ENCODE measurements at places on chromosomes 5 and 9.

DNA sequence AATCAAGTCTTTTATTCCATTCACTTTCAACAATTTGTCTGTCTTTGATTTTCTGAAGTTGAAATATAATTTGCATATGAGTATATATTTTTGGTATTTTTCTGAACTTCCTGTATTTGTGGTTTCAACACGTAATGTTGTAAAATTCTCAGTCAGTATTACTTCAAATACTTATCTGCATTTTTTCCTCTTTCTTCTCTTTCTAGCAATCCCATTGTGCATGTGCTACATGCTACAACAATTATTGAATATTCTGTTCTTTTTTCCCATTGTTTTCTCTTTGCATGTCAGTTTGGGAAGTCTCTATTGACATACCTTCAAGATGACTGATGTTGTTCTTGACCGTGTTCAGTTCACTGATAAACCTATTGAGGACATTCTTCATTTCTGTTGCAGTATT, 5.6 kb upstream of the ANKRD18A start:
- no peak for DNase-seq

GRCh38 chr9:79233542-79233941, 338.2 kb upstream of the TLE4 start:
- no peak for DNase-seq

- DNase-seq = no peak
Observed at GRCh38 chr9:91174772-91175171, 186.9 kb downstream of the AUH start.

DNA sequence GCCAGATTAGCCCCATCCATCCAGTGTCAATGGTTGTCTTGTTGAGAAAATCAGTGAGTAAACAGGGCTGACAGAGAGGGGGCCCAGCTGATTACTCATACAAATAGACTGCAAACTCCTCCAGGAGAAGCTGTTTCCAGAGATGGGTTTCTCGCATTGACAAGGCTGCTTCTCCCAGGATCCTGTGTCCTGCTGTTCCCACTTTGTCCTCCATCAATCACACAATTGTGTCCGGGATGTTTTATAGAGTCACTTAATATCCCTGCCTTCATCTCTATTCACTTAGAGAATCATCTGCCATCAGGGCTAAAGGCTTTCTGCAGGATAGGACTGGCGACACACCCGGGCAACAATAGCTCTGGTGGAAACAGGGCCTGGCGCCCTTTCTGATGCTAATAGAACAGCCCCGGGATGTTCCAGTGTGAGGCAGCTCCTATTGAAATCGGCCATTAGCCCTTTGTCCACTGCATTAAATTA, 71.7 kb upstream of the TBCA start:
- DNase-seq = no peak

DNA sequence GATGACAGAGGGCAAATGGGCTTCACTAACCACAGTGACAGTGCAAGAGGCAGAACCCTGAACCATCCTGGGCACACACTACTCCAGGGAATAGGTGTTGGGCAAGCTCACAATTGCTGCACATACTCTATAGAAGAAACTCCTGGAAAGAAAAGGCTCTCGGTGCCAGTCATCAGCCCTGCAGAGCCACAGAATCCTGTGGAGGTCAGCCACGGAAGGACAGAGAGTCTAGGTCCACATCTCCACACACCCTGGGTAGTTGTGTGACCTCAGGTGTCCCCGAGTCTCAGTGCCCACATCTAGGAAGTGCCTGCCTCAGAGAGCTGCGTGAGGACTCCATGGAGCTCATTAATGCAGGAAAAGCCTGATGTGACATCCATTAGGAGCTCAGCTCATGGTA, 16.0 kb upstream of the ANGPTL2 start:
- DNase-seq = no peak

DNA sequence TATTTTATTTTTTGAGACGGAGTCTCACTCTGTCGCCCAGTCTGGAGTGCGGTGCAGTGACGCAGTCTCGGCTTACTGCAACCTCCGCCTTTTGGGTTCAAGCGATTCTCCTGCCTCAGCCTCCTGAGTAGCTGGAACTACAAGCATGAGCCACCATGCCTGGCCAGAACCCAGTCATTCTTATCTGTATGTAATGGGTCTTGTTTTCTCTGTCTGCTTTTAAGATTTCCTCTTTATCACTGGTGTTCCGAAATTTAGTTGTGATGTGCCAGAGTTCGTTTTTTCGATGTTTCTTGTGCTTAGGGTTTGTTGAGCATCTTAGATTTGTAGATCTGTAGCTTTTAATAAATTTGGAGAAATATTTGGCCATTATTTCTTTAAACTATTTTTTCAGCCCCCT, 19.2 kb downstream of the SLC25A25 start:
- no peak for DNase-seq

- DNase-seq = no peak
Observed at GRCh38 chr5:158876263-158876942, 223.3 kb downstream of the EBF1 start.

- DNase-seq = no peak
Observed at GRCh38 chr5:9415566-9415965, 130.3 kb downstream of the SEMA5A start.

- peak; percentile 20 for DNase-seq
Observed at GRCh38 chr9:134812343-134812673, 68.3 kb upstream of the FCN2 start.

DNA sequence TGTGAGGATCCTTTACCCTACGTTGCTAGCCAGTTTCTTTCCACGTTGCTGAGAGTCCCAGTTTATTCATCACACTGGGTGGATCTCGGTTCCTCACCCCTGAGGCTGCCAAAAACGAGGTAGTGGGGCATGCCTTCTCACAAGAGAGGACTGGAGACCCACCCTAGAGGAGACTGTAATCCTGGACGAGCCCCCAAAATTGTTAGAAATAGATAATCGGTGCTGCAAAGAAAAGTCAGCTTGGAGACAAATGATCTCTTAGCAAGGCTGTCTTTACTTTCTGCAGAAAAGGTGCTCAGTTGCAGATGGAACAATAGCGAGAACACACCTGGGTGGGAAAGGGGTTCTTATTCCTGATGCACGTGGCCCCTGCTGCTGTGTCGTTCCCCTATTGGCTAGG, 101.8 kb downstream of the TMEM167A start:
- no peak for DNase-seq

GRCh38 chr9:136471802-136472487, 10.9 kb downstream of the SEC16A start:
- no peak for DNase-seq

GRCh38 chr9:81848472-81848871, 79.8 kb upstream of the SPATA31D4 start:
- DNase-seq = peak; percentile 48

DNA sequence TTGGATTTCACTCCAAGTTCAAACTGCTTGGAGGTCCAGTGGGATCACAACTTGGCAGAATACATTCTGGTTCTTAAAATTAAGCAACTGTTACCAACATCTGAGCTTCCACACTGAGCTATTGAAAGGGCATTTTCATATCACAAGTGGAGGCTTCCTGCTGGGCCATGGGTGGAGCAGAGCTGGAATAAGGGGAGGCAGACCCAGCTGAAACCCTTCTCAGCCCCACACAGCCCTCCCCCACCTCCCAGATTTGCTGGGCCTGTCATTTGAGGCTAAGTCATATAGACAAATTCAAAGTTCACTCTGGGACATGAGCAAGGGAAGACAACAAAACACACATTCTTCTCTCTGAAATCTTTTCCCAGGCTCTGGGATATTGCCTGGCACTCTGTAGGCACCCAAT, 79.9 kb downstream of the ACTL7B start:
- DNase-seq = no peak

DNA sequence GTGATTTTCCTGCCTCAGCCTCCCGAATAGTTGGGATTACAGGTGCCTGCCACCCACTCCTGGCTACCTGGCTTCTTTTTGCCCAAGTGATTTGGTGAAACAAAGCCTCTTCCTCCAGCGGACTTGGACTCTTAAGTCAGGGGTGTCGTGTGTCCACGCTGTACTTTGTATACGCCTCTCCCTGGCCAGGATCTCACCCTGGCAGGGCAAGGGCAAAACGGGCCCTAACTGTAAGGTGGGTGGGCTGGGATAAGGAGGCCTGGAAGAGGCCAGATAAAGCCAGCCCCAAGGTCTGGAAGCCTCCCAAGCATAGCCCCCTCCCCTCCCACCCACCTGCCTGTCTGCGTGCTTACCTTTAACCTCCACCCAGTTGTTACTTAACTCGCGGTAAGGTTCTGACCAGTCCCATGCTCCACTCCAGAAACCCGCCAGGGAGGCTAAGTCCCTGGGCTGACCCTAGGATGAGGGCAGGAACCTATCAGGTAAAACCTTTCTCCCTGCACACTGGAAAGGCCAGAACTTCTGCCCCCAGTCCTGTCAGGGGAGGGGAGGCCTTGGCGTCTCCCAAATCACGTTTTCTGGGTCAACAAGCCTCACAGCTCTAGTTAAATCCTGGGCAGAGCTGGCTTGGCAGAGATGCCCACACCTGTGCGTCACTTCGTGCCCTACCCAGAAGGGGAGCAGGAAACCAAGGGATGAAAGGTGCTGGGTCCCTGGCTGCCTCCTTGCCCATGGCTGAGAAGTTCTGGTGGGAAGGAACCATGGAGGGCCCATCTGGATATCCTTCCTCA, 8.4 kb downstream of the CDK9 start:
- DNase-seq = no peak

- DNase-seq = peak; percentile 46
Observed at GRCh38 chr5:142014911-142015584, 2.2 kb upstream of the GNPDA1 start.

- DNase-seq = no peak
Observed at GRCh38 chr5:9502864-9503263, 43.0 kb downstream of the SEMA5A start.

GRCh38 chr5:84028093-84028492, 307.4 kb upstream of the HAPLN1 start:
- DNase-seq = no peak

GRCh38 chr5:151042453-151043093, 22.2 kb downstream of the GPX3 start:
- DNase-seq = no peak

DNA sequence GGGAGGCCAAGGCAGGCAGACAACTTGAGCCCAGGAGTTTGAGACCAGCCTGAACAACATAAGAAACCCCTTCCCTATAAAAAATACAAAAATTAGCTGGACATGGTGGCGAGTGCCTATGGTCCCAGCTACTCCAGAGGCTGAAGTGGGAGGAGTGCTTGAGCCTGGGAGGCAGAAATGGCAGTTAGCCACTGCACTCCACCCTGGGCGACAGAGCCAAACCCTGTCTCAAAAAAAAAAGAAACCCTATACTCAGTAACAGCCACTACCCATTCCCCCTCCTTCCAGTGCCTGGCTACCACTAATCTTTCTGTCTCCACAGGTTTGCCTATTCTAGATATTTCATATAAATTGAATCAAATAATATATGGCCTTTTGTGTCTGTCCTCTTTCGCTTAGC, 14.3 kb upstream of the SIL1 start:
- no peak for DNase-seq

- no peak for DNase-seq
Observed at GRCh38 chr9:89304834-89305188, 6.2 kb upstream of the CKS2 start.

GRCh38 chr5:166980666-166981065, 1310.8 kb upstream of the WWC1 start:
- DNase-seq = no peak

- no peak for DNase-seq
Observed at GRCh38 chr5:143181173-143181572, 222.3 kb downstream of the NR3C1 start.

DNA sequence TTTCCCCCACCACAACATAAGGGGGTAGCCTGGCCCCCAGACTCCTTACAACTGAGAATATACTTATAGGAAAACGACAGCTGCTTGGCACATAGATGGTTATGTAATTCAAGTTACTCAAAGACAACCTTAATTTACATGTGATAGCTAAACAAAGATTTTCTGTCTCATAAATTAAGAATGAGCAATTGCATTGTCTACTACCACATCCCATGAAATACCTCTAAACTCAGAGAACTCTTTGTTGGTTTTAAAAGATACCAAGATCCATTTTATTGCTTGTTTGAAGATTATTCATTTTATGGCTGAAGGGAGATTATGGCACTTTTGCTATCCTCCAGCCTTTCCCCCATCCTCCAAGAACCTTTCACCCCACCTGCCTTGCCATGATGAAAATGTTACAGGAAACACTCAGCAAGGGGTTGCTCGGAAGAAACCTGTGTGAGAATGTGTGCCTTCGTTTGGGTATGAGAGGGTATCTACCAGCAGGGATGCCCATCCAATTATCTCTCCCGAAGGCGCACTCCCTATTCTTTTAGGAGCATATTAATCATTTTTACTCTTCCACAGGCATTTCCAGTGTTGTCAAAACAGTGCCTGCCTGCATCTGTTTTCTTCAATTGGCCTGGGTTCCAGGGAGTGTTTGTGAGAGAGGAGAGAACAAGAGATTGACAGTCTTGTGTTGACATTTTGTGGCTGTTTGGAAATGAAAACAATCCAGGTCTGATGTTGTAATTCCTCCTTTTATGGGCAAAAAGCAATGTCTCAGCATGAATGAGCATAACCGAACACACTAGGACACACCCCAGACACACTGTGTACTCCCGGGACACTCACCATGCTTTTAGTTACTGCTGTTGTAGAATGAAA, 208.0 kb upstream of the ANKRD55 start:
- DNase-seq = no peak

DNA sequence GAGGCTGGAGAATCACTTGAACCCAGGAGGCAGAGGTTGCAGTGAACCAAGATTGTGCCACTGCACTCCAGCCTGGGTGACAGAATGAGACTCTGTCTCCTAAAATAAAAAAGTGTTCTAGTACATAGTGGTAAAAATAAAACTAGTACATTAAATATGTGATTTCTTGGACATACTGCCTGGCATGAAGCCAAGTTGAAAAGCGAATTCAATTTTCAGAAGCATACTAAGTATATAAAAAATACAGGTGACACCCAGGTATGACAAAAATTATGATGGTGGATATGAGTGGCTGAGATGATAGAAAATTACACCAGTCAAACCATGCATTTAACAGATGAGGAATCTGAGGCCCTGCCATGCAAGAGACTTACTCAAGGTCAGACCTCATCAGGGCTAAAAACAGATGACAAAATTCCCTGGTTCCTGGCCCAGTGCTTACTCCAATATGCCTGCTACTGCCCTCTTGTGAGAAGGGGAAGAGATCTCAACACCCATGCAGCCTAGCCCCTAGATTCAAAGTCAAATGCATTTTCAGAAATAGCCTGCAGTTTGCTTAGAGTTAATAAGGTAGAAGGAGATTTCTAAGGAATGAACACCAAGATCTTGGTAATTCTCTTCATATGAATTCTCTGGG, 46.6 kb upstream of the GNPDA1 start:
- no peak for DNase-seq

DNA sequence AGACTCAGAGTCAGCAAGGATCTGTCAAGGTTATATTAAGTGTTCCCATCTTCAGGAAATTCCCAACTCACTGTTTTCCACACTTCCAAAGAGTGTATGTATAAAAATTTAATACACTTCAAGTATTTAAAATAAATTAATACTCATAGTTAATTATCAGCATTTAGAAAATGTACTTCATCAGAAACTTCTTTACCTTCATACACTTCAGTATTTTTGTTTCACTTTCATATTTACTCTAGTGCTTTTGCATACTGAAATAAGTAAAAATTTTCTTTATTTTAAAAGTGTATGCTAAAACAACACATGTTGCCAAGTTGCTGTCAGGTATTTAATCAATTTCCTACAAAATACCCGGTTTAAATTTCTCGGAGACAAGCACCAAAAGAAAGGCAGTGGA, 16.5 kb downstream of the RICTOR start:
- no peak for DNase-seq

Data from renal pelvis (tissue), 12 donors.